ENCODE measurements at places on chromosomes 13 and 19.

DNA sequence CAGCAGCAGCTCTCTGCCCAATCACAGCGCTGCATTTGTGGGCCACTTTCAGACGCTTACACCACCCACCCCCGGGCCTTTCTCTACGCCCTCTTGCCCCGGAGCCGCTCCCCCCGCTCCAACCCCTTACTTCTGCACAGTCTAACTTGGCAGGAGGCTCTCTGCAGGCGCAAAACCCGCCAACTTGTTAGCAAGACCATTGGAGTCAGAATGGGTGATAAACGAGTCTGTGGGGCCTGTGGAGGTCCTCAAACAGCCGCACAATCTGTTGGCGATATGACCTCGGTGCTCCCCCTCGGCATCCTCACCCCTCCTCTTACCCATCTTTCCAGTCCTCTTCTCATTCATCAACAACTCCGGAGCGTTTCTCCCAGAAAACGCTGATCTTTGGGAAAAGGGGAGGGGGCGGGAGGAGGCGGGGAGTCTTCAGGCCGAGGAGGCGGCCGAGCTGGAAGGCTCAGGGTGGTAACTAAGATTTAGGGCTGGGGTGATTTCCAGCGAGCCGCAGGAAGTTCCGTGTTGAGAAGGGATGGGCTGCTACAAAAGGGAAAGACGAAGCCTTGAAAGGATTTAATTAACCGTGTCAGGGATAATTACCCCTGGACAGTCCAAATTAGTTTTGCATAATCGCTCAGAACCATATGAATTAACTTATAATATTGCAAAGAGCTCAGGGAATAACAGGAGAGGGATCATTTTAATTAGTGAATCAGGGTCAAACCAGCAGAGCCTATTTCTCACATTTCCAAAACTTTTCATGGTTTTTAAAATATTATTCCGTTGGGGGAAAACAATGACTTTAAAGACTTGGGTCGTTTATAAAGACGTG is 4.1 kb downstream of the SOX21 start:
- no peak for DNase-seq

DNA sequence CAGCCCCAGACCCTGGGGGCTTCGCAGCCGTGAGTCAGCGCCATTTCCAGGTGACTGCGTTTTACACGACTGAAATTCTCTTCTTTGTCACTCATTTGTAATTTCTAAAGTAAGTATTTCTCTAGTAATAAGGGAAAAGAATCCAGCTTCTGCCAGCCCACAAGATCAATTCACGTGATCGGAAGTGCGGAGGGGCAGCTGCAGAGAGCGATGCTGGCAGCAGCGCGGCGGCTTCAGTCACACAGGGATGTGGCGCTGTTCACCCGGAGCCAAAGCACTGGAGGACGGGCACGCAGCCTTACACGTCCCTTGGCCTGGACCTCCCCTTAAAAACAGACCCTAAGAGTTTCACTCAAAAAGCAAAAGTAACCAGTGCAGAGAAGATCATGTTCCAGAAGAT is 18.4 kb downstream of the GRTP1 start:
- no peak for DNase-seq

- DNase-seq: no peak
These were observed 68.8 kb downstream of the DNAJC3 start for GRCh38 chr13:95745752-95746151.

GRCh38 chr19:16715611-16716010 is 4.0 kb upstream of the NWD1 start:
- DNase-seq: no peak

DNA sequence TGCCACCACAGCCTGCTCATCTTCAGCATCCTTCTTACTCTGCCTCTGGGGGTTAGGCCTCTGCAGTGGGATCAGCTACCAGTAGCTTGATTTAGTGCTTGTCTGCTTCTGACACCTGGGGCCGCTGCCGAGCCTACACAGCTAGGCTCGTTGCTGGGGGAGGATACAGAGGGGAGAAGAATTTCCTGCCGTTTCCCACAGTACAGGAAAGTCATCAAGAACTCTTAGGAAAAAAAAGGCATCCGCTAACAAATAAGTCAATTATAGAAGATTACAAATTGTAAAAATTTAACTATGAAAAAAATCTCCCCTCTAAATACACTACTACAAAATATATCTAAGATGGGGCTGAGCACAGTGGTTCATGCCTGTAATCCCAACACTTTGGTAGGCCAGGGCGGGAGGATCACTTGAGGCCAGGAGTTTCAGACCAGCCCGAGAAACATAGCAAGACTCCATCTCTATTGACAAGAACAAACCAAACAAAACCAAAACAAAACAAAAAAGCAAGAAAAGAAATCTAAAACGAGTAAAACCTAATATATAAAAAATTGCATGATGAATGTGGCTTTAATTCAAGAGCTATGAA is 26.7 kb downstream of the LATS2 start:
- no peak for DNase-seq

- DNase-seq: no peak
These were observed 468 bp downstream of the STX10 start for GRCh38 chr19:13149628-13150186.

DNA sequence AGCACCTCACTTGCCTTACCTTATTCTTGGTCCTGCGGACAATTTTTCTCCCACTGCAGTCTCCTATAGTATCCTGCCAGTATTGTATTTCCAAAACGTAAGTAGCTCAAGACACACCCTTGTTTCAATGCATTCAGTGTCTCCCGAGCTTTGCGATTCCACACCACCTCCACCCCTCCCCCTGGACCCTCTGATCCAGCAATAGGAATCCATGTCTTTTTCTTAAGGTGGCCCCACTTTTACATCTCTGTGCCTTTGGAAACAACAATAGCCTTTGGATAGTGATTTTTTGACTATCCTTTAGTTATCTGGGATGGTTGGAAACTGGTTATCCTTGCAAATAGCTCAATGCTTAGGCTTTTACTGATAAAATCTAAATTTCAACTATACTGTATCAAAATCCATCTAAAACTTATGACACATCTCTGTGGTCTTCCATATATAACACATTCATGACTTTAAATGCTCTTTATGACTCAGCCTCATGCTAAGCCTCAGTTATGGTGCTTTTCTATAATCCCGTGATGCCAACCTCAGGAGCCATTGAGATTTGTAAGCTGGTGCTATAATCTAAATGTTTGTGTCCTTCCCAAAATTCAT is 27.1 kb downstream of the FAM216B start:
- no peak for DNase-seq

DNA sequence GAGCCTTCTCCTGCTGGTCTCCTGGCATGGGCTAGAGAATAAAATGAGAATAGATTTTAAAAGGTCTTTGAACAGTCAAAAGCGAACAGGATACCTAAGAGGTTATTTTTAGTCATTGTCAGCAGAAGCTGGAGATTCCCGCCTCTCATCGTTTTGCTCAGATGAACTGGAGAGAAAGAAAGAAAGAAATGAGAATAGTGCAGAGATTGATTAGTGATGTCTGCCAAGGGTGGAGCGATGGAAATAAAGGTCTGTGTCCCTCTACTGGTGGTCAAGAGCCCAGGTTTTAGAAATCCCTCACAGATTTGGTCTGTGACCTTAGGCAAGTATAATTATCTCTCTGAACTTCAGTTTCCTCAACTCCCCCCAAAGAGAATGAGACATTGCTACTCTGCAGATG is 5.3 kb downstream of the NCAN start:
- no peak for DNase-seq

All from stromal cell of bone marrow (primary cell).